Esophagus squamous epithelium (tissue), 5 donors: ENCODE measurements at places on chromosomes 5 and 9. TPM values are rescaled to one million over a fixed set of nuclear protein-coding genes. Genes with fewer than 3 reads are reported as not detected.

Gene MOCS2
- 24.7 TPM for total RNA-seq

Gene ORM2
- total RNA-seq, result not detected

Gene PAPPA
- 9.1 TPM for total RNA-seq

Gene FLT4
- 13.5 TPM for total RNA-seq

Gene TAF1L
- total RNA-seq, result not detected

Gene DENND1A
- total RNA-seq, result 16.0 TPM

Gene IFNE
- total RNA-seq, result 0.91 TPM

Gene ECSCR
- 2.4 TPM for total RNA-seq

- no peaks in the 10 kb centered on the region for H3K27me3 ChIP-seq
- DNase-seq, result no peak
- no peaks in the 10 kb centered on the region for H3K36me3 ChIP-seq
- H3K4me1 ChIP-seq, result peaks cover 11% of the 10 kb centered on the region
- H3K4me3 ChIP-seq, result no peak overlapping the region
- H3K27ac ChIP-seq, result no peak overlapping the region
Observed at GRCh38 chr5:142641711-142642110, 44.2 kb downstream of the FGF1 start.

- no peaks in the 10 kb centered on the region for H3K4me1 ChIP-seq
- peaks cover 17% of the 10 kb centered on the region for H3K27me3 ChIP-seq
- no peak for DNase-seq
- H3K27ac ChIP-seq, result no peak overlapping the region
- H3K36me3 ChIP-seq, result no peaks in the 10 kb centered on the region
- H3K4me3 ChIP-seq, result no peak overlapping the region
Observed at GRCh38 chr5:31270396-31270795, 76.9 kb downstream of the CDH6 start.

DNA sequence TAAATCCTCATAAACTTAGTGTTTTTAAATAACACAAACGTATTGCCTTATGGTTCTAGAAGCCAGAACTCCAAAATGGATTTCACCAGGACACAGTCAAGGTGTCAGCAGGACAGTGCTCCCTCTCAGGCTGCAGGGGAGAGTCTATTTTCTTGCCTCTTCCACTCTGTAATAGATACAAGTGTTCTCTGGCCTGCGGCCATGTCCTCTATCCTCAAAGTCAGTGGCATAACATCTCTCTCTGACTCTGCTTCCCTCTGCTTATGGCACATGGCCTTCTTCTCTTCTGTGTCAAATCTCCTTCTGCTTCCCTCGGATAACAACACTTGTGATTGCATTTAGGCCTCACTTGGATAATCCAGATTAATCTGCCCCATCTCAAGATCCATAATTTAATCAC is 129.4 kb upstream of the OR13F1 start:
- no peaks in the 10 kb centered on the region for H3K4me1 ChIP-seq
- no peak overlapping the region for H3K4me3 ChIP-seq
- H3K27me3 ChIP-seq, result no peaks in the 10 kb centered on the region
- no peak for DNase-seq

DNA sequence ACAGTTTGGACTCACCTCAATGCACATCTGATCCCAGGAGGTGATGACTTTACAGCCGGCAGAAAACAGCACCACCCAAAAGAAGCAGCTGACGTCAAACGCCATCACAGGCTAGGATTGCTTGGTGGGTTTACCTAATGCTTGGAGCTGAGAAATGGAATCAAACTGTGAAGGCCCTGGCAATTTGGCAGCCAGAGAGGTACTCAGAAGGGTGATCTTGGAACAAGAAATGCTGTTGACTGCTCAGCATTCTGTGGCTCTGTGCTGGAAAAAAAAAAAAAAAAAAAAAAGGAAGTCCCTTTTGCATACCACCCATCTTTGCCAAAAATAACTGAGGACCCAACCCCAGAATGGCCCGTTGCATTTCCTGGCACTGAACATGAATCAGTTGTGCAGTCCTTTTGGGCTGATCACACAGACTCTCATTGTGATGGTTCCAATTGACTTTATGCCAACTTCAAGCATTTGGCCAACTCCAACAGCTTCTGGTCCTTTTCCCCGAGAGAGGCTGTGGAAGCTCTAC is at the start of gene CD180:
CD180 (minus strand) TSS at position 263 of the 523 bp plus-strand sequence; CDS start at position 105, 158 bp downstream.
- H3K4me1 ChIP-seq, result no peaks in the 10 kb centered on the region
- H3K27me3 ChIP-seq, result no peaks in the 10 kb centered on the region
- H3K4me3 ChIP-seq, result no peak within 1 kb of the TSS
- no peaks in the 10 kb centered on the region for H3K36me3 ChIP-seq
- DNase-seq, result no peak

- H3K27me3 ChIP-seq, result no peaks in the 10 kb centered on the region
- H3K27ac ChIP-seq, result no peak overlapping the region
- no peak for DNase-seq
- H3K4me3 ChIP-seq, result no peak overlapping the region
- H3K36me3 ChIP-seq, result no peaks in the 10 kb centered on the region
Observed at GRCh38 chr9:8960254-8960653, 1160.7 kb upstream of the DMAC1 start.

DNA sequence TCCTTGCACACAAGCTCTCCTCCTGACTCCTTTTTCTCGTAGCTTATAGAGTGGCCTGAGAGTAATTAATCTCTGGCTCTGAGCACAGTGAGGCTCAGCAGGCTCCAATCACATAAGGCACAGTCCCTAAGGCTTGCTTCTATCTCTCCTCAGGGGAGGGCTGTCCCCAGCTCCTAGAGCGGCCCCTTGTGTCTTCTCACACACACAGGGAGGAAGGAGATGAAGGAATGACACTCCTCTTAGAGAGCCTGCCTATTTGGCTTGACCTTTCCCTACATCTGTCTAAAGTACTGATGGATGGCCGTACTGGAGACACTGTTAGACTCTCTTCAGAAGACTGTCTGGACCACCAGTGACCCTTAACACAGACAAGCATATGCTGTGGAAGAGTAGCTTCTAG is 12.9 kb downstream of the TAS2R1 start:
- DNase-seq, result no peak
- H3K27me3 ChIP-seq, result peaks cover 4% of the 10 kb centered on the region
- no peak overlapping the region for H3K4me3 ChIP-seq
- H3K27ac ChIP-seq, result no peak overlapping the region

DNA sequence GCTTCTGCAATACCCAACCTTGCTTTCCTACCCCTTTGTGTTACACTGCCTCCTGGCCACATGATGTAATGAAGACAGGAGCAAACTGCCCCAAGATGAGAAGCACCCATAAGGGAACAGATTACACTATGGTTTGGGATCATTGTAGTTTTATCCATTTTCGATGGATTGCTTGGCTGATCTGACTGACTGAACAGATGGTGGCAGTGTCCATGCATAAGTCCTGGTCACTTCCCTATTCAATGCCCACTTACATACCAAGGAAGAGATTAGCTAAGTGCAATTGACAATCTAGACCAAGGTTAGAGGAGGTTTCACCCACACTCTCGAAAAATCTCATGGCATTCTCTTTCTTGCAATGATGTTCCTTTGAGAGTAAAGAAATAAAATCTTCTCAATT is 319.9 kb downstream of the RAB3C start:
- DNase-seq, result no peak
- no peaks in the 10 kb centered on the region for H3K36me3 ChIP-seq
- no peak overlapping the region for H3K27ac ChIP-seq
- H3K27me3 ChIP-seq, result no peaks in the 10 kb centered on the region

DNA sequence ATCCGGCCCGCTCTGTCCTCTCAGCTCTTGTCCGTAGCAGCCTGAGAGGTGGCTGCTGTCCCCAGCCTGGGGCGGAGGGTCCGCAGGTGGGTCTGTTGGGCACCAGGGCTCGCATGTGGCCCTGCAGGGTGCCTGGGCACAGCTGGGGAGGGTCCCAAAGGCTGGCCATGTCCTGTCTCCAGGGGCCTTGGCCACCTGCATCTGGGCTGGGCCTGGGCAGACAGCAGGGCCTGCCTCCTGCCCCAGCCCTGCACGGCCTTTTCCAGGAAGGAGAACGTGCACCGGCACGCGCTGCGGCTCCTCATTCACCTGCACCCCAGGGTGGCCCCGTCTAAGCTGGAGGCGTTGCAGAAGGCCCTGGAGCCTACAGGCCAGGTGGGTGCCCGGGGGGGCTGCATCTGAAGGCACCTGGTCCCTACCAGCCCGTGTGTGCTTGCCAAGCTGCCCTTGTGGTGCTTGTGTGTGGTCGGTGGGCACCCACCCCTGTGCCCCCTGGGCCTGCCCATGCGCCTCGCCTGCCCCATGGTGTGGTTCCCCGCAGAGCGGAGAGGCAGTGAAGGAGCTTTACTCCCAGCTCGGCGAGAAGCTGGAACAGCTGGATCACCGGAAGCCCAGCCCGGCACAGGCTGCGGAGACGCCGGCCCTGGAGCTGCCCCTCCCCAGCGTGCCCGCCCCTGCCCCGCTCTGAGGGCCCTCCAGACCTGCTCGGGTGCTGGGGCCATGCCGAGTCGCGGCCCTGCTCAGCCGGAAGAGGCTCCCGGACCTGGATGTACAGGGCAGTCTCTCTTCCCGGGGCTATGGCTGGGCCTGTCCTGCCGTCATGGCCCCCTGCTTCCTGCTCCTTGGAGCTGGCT is 5.1 kb upstream of the TOR4A start:
- H3K27ac ChIP-seq, result no peak overlapping the region
- H3K4me1 ChIP-seq, result peaks cover 98% of the 10 kb centered on the region
- no peak for DNase-seq
- peaks cover 10% of the 10 kb centered on the region for H3K36me3 ChIP-seq

DNA sequence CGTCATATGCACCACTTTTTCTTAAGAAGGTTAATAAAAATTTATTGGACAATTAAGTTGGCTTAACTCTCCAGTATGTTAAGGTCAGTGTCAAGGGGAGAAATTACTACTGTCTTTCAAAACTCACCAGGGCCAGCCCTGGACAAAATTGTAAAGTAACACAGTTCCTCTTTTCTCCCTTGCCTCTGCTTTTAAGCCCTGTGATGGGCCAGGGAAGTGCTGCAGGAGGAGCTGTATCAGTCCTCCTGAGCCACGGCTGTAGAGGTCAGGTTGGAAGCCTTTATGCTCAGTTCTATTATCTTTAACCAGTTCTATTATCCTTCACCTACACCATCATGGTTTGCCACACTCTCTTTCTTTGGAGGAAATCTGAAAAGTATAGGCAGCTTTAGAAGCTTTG is 11.5 kb upstream of the PPP2R2B start:
- no peak overlapping the region for H3K27ac ChIP-seq
- no peaks in the 10 kb centered on the region for H3K27me3 ChIP-seq
- H3K4me3 ChIP-seq, result no peak overlapping the region
- no peak for DNase-seq
- peaks cover 4% of the 10 kb centered on the region for H3K4me1 ChIP-seq

- peaks cover 1% of the 10 kb centered on the region for H3K4me1 ChIP-seq
- no peak for DNase-seq
- no peak overlapping the region for H3K4me3 ChIP-seq
- no peak overlapping the region for H3K27ac ChIP-seq
- H3K36me3 ChIP-seq, result no peaks in the 10 kb centered on the region
Observed at GRCh38 chr9:70427161-70427945, 12.9 kb upstream of the KLF9 start.

DNA sequence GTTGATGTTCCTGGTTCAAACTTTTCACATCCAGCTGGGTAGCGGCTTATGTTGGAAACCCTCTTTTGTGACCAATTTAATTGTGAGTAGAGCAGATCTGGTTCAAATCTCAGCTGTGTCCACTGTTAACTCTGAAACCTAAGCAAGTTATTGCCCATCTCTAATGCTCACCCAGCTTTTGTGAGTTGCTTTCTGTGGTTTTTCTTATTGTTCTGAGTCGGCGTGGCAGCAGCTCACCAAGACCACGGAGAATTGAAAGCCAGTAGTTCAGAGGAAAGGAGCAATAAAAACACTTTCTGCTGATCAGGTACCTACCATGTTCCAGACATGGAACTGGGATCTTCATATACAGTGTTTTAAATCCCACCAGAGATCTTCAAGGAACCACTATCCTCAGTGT is 114.4 kb downstream of the DOCK2 start:
- H3K4me3 ChIP-seq, result no peak overlapping the region
- no peaks in the 10 kb centered on the region for H3K27me3 ChIP-seq
- H3K27ac ChIP-seq, result no peak overlapping the region
- no peak for DNase-seq
- H3K36me3 ChIP-seq, result no peaks in the 10 kb centered on the region

GRCh38 chr9:70656281-70656680 is 241.8 kb upstream of the KLF9 start:
- no peaks in the 10 kb centered on the region for H3K36me3 ChIP-seq
- no peaks in the 10 kb centered on the region for H3K4me1 ChIP-seq
- H3K27ac ChIP-seq, result no peak overlapping the region
- DNase-seq, result no peak
- no peaks in the 10 kb centered on the region for H3K27me3 ChIP-seq

DNA sequence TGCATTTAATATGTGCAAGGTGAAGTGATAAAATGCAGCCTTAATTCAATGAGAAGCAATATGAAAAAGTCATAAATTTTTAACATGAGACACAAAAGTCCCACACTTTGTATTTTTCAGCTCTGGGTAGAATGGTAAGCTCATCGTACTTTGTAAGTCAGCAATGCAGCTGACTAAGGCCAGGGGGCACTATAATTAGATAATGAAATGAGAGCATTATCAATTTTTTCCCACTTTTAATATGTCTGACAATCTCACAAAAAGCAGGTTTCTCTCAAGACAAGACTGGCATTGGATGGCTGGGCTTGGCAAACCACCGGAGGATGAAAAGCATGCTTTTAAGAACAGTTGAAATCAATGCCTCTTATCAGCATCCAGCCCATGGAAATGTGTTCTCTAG is 162.8 kb downstream of the FAM174A start:
- H3K36me3 ChIP-seq, result no peaks in the 10 kb centered on the region
- no peak for DNase-seq
- no peak overlapping the region for H3K4me3 ChIP-seq
- H3K27me3 ChIP-seq, result no peaks in the 10 kb centered on the region

DNA sequence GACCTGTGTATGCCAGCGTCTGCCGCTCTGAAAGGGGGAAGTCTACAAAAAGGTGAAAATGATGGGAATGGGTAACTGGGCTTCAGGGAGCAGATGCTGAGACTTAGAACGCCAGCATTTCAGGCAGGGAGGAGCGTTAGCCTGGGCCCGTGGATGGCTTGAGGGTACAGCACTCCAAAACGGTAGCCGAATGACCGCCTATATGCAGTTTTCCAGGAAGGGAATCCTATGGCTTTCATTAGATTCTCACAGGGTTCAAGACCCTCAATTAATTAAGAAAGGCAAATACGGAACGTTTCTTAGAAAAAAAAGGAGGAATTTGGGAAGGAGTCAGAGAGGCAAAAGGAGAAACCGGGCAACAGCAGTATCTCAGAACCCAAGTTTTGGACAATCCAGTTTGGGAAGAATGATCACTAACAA is 639 bp downstream of the AMACR start:
- H3K36me3 ChIP-seq, result no peaks in the 10 kb centered on the region
- peak overlapping the region; percentile 86 for H3K4me3 ChIP-seq
- DNase-seq, result no peak
- peaks cover 34% of the 10 kb centered on the region for H3K4me1 ChIP-seq

GRCh38 chr9:129695870-129696269 is 30.4 kb downstream of the PRRX2 start:
- H3K4me3 ChIP-seq, result no peak overlapping the region
- H3K36me3 ChIP-seq, result no peaks in the 10 kb centered on the region
- no peaks in the 10 kb centered on the region for H3K27me3 ChIP-seq
- no peak for DNase-seq

DNA sequence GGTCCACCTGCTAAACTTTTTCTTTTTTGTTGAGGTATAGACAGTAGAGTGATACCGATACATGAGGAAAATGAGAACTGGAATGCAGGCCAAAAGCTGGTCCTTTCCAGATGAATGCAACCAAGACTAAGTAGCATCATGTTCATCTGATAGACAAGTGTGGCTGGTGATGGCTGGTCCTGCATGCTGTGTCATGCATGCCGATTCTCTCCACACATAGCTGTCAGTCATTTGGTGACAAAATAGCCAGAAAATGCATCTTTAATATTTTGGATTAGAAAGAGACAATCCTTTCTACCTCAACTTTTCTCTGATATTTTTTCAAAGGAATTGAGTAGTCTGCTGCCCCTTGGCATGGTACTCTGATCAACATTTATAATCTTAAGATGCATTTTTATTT is 49.9 kb downstream of the ZSWIM6 start:
- H3K4me3 ChIP-seq, result no peak overlapping the region
- H3K27me3 ChIP-seq, result no peaks in the 10 kb centered on the region
- no peak overlapping the region for H3K27ac ChIP-seq
